A549 (cell line): ENCODE measurements at places on chromosomes 5 and 9. TPM values are rescaled to one million over a fixed set of nuclear protein-coding genes. Genes with fewer than 3 reads are reported as not detected.

- DNase-seq = no peak
Observed at GRCh38 chr9:77022783-77023440, 3.5 kb downstream of the FOXB2 start.

GRCh38 chr5:58016358-58016757 lies 443.5 kb downstream of the PLK2 start:
- no peak for DNase-seq

- peak; percentile 15 for DNase-seq
Observed at GRCh38 chr5:179762079-179762780, 29.6 kb downstream of the MAML1 start.

Gene SIT1
- not detected in 3 replicates for polyA plus RNA-seq

Gene RXRA
- polyA plus RNA-seq = 22.0 to 23.9 TPM (median 22.5 TPM) in 3 replicates

GRCh38 chr5:121913418-121913817 lies 48.4 kb upstream of the SRFBP1 start:
- DNase-seq = no peak

DNA sequence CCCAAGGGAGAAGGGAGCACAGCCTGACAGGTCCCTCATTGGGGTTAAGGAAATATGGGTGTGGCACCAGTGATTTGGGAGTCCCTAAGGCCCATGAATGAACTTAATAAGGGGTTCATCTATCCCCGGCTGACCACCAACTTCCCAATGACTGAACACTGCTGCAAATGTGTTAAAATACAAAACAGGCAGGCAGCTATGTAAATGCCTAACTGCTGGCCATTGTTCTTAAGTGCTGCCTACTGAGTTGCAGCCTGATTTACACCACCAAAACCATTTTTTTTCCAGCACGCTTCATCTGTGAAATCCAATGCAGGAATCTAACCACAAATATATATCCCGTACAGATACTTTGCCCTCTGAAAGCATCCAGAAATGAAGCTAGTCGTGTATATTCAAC lies 478.5 kb downstream of the PTPRD start:
- DNase-seq = no peak

GRCh38 chr9:77810637-77811119 lies 162.6 kb upstream of the GNA14 start:
- no peak for DNase-seq

- peak; percentile 55 for DNase-seq
Observed at GRCh38 chr5:54457094-54457862, 1.8 kb downstream of the HSPB3 start.

- DNase-seq = no peak
Observed at GRCh38 chr9:22147813-22148527, 138.9 kb upstream of the CDKN2B start.

DNA sequence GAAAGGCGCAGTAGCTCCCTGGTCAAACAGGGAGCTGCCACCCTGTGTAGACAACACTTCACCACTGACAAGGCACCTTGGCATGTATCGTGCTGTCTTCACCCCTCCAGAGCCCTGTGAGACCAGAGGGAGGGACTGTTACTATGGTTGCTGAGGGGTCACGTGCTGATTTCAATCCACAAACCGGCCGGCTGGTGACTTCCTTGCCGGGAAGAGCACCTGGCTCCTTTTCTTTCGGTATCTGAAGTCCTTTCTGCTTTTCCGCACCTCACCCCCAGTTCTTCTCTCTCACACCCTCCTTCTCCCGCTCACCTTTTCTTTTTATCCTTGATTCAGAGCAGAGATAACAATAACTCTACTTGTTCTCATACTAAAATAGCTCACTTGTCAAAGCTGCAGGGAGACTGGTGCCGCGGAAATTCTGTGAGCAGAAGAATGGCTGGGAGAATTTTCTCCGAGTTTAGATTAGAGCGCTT lies 327.2 kb downstream of the ZSWIM6 start:
- DNase-seq = no peak

Gene PTTG1
- 195 to 226 TPM (median 222 TPM) in 3 replicates for polyA plus RNA-seq

GRCh38 chr5:126269511-126269910 lies 153.7 kb upstream of the GRAMD2B start:
- DNase-seq = no peak

Gene IL6ST
- polyA plus RNA-seq = 45.1 to 53.9 TPM (median 46.2 TPM) in 3 replicates

GRCh38 chr9:75432888-75433287 lies 344.6 kb downstream of the OSTF1 start:
- DNase-seq = no peak

DNA sequence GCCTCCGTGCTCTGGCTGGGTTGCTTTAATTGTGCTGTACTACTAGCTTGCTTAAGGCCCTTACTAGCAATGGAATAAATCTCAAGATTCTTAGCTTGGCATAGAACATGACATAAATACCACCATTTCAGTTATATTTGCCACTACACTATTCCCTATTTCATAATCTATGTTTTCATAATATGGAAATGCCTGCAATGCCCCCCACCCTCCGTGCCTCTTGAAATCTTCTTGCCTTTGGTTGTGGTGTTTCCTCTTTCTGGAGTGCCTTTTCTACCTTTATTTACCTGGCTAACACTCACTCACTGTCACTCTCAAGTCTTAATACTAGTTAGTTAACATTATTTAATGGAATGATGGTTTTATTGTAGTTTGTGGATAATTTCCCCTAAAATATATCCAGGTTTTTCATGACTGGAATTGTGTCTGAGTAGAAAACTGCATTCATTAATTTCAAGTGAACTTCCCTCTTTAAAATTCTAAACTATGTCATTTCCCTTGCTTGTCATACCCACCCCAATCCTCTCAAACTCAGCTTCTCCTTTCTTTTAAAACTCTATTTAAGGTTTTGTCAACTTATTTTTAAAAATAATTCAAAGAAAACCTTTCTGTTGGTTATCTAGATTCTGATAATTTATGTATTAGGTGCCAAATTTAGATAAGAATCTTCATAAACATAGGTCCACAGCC lies 521.7 kb upstream of the DAB2 start:
- DNase-seq = no peak

Gene PCDHB12
- not detected in 3 replicates for polyA plus RNA-seq

Gene TOR2A
- polyA plus RNA-seq = 9.4 to 9.6 TPM (median 9.5 TPM) in 3 replicates

Gene RACK1
- 2,466 to 2,717 TPM (median 2,590 TPM) in 3 replicates for polyA plus RNA-seq

- no peak for DNase-seq
Observed at GRCh38 chr5:1315709-1316587, 21.1 kb upstream of the TERT start.

DNA sequence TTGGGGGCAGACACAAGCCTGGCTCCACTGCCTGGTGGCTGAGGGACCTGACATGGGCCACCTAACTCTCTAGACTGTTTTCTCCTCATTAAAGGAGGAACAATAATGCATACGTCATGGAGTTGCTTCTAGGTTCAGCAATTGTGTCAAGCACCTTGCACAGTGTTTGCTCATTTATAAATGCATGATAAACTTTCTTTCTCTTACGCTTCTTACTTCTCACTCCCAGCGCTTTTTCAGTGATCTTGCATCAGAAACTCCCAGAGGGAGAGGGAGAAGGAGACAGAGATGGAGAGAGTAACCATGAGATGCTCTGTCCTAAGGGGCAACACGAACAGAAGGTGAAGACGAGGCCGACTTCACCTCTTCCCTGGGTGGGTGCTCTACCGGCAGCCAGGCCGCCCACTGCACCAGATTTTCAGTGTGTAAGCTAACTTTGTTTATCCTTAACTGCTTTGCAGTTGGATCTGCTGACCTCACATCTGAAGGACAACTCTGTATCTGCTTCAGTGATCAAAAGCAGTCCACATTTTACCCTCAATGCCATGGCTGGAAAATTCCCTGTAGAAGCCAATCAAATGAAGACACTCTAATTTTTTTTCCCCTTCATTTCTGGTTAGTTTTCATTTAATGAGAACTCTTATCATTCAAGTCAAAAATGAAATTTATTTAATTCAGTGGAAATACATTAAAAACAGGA lies 35.3 kb downstream of the MED27 start:
- no peak for DNase-seq

Gene DOLK
- polyA plus RNA-seq = 19.9 to 22.8 TPM (median 22.2 TPM) in 3 replicates

GRCh38 chr5:127834094-127834531 lies 130.9 kb downstream of the CCDC192 start:
- peak; percentile 40 for DNase-seq

DNA sequence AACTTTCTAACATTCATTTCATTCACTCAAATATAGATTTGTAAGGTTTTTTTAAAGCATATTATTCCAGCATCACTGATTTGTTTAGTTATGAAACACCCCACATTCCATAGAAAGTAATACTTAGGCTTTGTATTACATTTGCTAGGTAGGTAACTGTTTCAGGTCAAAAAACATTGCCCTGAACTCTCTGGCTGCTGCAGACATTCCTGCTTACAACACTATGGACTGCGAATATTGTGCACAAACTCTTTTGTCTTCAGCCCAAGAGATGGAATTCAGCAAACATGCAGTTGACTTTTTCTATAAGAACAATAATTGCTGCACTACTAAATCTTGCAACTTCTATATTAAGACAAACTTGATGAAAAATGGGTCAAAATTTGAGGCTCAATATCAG lies 301.0 kb downstream of the ARL15 start:
- no peak for DNase-seq

DNA sequence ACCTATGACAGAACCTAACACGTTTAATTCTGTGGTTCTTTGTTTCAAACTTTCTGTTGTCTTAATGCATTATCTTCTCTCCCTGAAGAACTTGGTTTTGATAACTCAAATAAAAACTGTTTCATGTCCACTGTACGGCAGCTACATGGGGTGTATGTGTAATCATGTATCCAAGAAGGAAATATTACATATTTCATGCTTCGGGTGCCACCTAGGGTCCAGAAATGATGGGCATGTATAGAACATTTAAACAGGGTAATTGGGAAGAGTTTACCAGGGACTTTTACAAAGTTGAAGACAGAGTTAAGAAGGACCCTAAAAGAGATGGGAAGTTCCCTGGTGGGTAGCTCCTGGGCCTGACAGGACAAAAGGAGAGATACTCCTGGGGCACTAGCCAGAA lies 291.3 kb downstream of the FBXL7 start:
- DNase-seq = no peak

Gene VAV2
- polyA plus RNA-seq = 19.5 to 21.4 TPM (median 20.5 TPM) in 3 replicates

Gene STRBP
- polyA plus RNA-seq = 19.5 to 20.5 TPM (median 20.4 TPM) in 3 replicates

Gene IDNK
- 9.4 to 12.5 TPM (median 10.9 TPM) in 3 replicates for polyA plus RNA-seq

Gene ZNF454
- polyA plus RNA-seq = not detected in 3 replicates

Gene SNCB
- polyA plus RNA-seq = 0.65 to 1.2 TPM (median 0.74 TPM) in 3 replicates

DNA sequence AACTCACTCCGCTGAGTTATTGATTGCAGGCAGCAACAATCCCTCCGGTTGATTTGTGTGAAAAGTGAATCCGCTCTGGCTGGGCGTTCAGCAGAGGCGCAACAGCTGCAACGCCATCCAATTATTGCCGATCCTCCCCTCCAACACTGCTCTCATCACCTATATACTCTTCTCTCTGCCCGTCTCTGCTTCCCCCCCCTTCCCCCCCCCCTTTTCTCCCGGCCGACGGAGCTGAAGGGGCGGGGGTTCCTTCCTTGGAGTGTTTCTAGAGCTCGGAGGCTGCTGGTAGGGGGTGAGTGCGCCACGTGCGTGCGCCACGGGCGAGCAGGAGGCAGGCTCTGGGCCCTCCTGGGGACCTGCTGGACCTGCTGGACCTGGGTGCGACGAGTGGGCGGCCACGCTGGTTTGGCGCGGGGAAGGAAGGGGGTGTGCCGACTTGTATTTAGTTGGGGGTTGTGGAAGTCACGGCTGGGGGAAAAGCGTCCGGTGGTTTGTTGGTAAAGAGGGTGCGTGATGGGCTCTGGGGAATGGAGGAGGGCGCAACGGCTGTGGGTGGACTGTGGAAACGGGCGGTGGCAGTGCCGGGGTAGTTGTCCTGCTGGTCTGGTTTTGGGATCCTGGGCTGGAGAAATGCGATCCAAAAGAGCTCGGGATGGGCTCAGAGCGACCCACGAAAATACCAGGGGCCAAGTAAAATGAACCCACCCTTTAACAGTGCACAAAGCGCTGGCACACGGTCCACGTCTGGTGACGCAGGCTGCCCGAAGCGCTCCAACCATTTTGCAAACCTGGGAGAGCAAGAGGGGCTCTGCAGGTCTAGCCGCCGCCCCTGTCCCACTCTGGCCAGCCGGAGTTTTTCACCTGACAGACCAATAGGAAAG lies 6.4 kb upstream of the MEF2C start:
- no peak for DNase-seq

DNA sequence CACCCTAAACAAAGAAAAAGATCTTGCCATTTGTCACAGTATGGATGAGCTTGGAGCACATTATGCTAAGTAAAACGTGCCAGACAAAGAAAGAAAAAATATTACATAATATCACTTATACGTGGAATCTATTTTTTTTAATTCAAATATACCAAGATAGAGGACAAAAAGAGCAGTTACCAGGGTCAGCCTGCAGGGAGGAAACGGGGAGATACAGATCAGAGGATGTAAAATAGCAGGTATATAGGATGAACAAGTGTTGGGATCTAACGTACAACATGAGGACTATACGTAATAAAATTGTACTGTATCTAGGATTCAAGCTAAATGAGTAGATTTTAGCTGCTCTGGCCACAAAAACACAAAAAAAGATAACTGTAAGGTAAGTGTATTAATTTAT lies 247.5 kb downstream of the TMEM161B start:
- DNase-seq = no peak

- no peak for DNase-seq
Observed at GRCh38 chr5:148491015-148491792, 107.4 kb downstream of the FBXO38 start.

DNA sequence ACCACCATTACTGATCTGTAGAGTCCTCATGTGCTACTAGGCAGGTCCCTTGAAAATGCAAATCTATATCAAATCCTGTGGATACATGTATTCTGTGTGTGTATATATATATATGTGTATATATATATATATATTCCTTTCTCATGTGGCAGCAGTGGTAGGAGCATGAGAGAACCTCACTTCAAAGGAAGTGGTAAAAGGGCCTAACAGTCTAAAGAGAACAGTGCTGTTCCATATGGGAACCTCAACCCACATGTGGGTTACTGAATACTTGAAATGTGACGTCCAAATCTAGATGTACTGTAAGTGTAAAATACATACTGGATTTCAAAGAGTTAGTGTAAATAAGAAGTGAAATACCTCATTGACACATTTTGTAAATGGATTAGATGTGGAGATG lies 5.4 kb downstream of the SLC46A2 start:
- no peak for DNase-seq

Gene EIF4E1B
- not detected in 3 replicates for polyA plus RNA-seq

DNA sequence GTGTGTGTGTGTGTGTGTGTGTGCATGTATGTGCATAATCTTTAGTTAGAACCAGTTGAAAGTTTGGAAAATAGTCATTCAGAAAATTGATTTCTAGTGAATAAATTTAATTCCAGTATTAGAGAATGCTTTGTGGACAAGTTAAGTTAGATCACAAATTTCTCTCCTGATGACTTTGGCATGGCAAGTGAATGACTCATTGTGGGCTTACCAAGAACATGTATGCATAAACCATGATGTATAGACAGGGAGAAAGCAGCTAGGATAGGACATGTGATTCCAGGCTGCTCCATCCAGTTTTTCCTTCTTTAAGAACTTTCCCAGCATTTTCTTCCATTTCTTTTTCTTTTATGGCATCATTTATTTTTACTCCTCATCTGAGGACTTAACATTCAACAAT lies 85.7 kb upstream of the SGCD start:
- no peak for DNase-seq

DNA sequence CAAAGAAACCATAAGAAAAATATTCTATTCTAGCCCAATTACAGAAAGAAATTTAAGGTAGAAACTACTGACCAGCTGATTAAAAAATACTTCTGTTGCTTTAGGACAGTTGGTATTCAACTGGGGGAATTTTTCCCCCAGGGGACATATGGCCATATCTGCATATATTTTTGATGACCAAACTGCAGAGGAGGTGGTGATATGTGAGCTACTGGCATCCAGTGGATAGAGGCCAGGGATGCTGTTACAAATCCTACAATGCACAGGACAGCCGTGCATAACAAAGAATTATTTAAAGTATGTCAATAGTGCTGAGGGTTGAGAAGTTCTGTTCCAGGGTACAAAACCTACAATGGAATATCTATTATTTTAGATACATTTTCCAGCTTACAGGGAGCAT lies 24.0 kb downstream of the ZFR start:
- DNase-seq = no peak

- no peak for DNase-seq
Observed at GRCh38 chr5:75660678-75661465, 49.6 kb downstream of the ANKDD1B start.
